ENCODE measurements at places on chromosomes 4 and X.

DNA sequence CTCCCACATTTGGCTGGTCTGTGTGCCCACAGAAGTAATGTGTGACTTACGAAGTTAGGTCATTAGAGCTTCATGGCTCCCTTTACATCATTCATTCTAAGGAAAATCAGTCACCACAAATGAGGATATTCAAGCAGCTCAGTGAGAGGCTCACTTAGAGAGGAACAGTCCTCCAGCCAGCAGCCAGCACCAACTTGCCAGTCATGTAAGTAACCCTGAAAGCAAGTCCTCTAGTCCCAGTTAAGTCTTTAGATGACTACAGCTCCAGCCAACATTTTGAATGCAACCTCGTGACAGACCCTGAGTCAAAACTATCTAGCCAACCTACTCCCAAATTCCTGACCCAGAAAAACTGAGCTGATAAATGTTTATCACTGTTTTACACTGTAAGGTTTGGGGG, 71.3 kb downstream of the LRBA start:
- no peak for DNase-seq

DNA sequence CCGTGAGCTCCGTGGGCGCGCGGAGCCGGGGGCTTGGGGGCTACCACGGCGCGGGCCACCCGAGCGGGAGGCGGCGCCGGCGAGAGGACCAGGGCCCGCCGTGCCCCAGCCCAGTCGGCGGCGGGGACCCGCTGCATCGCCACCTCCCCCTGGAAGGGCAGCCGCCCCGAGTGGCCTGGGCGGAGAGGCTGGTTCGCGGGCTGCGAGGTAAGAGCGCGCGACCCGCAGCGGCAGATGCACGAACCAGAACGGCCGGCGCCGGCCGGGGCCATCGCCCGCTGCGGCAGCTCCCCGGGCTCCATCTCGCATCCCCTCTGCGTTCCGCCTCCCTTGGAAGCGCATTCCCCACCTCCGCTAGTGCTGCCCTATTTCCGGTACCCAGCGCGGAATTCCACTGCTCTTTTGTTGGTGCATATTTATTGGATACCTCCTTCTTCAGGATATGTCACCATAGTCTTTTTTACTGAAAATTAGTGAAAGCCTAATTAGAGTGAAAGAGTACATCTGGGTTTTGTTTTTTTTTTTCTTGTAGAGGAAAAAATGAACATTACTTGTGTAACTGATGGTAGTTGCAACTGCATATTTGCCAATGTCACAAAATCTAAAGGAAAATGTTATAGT, 797 bp downstream of the PKD2 start:
- peak; percentile 30 for DNase-seq

GRCh38 chr4:77493829-77494551, 111.6 kb upstream of the CXCL13 start:
- DNase-seq: no peak

- no peak for DNase-seq
Observed at GRCh38 chr4:121462660-121463261, 81.9 kb upstream of the QRFPR start.

DNA sequence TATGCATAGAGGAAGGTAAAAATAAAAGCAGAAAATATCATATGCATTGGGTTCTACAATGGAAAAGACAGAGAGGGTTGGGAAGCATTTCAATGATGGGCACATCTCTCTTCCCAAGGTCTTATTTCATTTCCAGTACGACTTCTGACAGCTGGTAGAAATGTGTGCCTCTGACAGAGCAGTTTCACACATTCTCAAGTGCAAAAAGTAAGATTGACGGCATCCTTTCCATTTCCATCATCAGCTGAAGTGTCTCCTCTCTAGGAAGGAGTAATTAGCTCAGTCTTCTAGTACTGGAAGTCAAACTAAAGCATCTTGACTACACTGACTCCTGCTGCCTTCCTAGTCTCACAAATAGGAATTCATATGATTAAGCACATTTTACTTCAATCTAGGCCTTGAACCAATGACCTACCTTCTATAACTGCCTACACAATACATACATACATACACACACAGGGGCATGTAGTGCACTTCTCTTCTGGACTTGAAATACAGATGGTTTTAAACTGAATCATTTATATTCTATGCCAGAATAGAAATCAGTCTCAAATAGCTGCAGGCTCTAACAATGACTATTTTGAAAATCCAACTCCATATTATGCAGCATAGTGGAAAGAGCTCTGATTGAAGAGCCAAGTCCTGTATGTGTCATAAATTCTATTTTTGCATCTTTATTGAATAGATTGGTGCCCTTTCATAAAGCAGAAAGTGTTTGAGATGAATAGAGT, 473.4 kb downstream of the INPP4B start:
- no peak for DNase-seq

Data from amygdala (tissue), 56 donors.